Right renal cortex interstitium (tissue), 3 donors: ENCODE measurements at places on chromosomes 6 and 20. TPM values are rescaled to one million over a fixed set of nuclear protein-coding genes. Genes with fewer than 3 reads are reported as not detected.

GRM4 gene
- 0.42 TPM for polyA plus RNA-seq

RNF182 gene
- 3.9 TPM for polyA plus RNA-seq

KCNK15 gene
- not detected for polyA plus RNA-seq

GATA5 gene
- polyA plus RNA-seq = 5.5 TPM

KIF25 gene
- polyA plus RNA-seq = 0.47 TPM

SLC17A5 gene
- polyA plus RNA-seq = 20.0 TPM

MUC22 gene
- polyA plus RNA-seq = not detected

KHDC1L gene
- not detected for polyA plus RNA-seq

COL9A1 gene
- polyA plus RNA-seq = 27.0 TPM

VWA7 gene
- 6.8 TPM for polyA plus RNA-seq

CDSN gene
- polyA plus RNA-seq = not detected

DNA sequence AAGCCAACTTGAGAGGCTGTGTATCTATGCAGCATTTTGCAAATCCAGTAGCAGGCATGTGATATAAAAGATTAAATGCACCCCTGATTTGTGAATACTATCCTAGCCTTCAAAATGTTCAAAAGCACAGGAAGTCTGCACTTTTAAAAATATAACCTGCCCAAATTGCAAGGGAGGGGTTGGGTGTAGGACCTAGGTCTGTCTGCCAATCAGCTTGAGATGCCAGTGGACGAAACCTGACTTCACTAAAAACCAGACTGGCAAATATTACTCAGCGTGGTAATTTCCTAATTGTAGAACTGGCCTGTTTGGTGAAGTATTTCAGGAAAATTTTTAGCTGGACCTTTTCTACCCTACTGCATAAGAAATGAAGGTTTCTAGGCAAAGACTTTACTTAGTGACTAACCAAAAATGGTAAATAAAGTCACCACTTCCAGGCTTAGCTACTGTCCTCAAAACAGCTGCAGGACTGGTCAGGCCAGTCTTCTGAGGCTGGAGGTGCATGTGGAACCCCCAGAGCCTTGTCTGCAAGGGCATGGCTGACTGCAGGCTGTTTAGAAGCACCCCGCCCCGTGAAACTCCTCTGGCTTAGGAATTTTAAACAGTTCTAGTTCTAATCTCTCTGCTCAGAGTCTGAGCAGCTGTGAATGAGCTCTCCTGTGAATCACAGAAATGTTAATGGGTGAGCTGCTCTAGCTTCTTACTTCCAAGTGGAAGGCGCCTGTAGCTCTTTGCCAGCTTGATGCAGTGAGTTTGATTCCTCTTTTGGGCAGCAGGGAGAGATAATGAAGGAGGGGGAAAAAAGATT is 104.4 kb upstream of the ESR1 start:
- DNase-seq = no peak

DNA sequence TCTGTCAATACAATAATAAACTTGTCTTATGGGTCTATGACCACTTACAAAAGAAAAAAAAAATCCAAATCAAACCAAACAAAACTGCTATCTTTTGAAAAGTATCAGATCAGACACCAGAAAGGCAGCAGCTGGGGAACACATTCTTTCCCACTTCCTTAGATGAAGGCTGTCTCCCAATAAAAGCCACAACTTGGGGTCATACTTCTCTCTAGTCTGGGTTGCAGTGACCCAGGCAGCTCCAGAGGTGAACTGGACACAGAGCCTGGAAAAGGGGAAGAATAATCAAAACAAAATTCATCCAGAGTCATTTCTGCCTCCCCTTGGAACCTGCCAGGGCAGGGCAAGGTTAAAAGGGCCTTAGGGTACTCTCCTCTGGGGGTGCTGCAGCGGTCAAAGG is 19.1 kb downstream of the ATXN1 start:
- DNase-seq = no peak

GRCh38 chr20:17460119-17460518 is 71.1 kb downstream of the BFSP1 start:
- no peak for DNase-seq

DNA sequence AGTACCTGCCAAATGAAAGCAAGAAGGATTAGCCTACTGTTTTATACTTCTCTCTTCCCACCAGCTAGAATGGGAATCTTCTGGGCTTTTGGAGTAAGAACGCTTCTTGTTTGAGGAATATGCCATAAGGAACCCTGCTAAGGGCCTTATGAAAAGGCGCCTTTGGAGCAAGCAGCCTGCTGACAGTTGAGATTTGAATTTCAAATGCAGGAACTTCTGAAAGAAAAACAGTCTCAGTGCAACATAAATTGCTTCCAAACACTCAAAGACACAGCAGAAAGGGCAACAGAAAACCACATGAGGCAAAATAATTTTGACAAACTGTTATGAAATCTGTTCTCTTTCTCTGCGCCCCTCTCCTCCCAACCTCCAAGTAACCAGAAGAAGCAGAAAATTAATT is 149.4 kb upstream of the B3GAT2 start:
- no peak for DNase-seq

GRCh38 chr20:8557711-8558110 is 425.6 kb downstream of the PLCB1 start:
- no peak for DNase-seq

DNA sequence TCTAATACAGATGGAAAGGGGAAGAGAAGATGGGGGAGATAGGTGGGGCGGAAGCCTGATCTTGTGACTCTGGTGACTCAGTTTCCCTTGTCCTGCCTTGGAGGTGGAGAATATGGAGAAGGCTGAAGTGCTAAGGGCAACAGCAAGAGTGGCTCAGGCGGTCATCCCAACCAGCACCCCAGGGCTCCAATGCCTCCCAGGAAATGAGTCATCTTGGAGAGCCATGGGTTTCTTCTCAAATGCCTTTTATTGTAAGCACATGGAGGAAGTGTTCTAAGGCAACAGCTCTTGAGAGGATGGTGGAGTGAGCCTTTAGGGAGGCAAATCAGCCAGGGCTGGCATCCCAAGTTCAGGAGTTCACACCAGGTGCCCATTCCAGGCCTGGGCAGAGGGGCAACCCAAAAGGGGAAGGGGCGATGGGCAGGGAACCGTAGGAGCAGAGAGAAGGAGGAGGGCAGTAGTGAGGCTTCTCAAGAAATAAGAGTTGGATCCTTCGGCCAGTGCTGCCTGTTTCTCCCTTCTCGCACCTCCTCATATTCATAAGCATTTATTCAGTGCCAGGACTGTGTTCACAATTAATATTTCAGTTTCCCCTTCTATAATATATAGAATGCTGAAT is 13.2 kb upstream of the AHCY start:
- DNase-seq = no peak

GRCh38 chr6:84103029-84103428 is 69.5 kb downstream of the MRAP2 start:
- no peak for DNase-seq

- no peak for DNase-seq
Measured at GRCh38 chr6:73515204-73515655, 5.6 kb downstream of the EEF1A1 start.

DNA sequence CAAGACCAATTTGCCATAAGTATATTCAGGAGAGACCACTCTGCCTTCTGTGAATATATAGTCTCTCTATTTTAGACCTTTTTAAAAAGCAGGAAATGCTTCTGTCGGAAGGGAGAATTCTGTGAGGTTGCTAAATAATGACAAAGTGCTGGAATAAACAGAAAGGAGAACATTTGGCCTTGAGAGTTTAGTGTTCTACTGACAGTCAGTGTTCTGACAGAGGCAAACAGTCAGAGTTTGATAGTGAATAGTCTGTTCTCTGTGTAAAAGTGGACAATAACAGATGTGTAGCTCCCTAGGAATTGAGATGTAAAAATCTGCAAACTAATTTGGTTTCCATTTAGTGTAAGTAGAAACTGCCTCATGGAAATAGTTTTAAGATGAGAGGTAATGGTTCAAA is 220.7 kb downstream of the PHF3 start:
- DNase-seq = no peak

- no peak for DNase-seq
Measured at GRCh38 chr20:15703171-15703911, 869.9 kb downstream of the KIF16B start.

GRCh38 chr6:103011605-103012004 is 1618.1 kb downstream of the GRIK2 start:
- DNase-seq = no peak
